ENCODE measurements at places on chromosomes 6 and 20.

GRCh38 chr6:138541823-138542481 is 42.7 kb upstream of the NHSL1 start:
- DNase-seq = peak; percentile 39

- no peak for DNase-seq
These were observed 326.4 kb downstream of the KIF16B start for GRCh38 chr20:16246870-16247269.

DNA sequence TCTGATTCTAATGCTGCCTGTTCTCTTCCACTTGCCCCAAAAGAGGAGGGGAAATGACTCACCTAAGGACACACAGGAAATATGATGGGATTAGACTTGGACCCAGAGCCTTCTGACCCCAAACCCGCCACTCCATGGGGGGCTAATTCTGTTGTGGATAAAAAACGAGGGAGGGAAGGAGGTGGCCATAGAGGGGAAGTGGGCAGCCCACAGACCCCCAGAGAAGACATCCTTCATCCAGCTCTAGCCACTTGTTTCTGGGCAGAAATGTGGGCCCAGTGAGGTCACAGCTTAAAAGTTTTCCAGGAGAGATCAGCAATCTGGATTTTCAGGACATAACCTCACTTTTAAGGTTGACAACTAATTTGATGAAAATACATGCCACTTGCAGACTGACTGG is 202.1 kb downstream of the ANKRD60 start:
- DNase-seq = no peak

GRCh38 chr20:37314617-37315016 is 25.2 kb downstream of the MANBAL start:
- DNase-seq = no peak

GRCh38 chr6:20681243-20681684 is 147.0 kb downstream of the CDKAL1 start:
- DNase-seq = no peak

GRCh38 chr20:31604567-31605030 is 490 bp upstream of the ID1 start:
- DNase-seq = no peak

- no peak for DNase-seq
These were observed 6.2 kb downstream of the ULBP2 start for GRCh38 chr6:149948011-149948410.

GRCh38 chr6:32968867-32969684 is 682 bp downstream of the BRD2 start:
- DNase-seq = peak; percentile 85

GRCh38 chr6:142871910-142872331 is 73.1 kb downstream of the HIVEP2 start:
- DNase-seq = peak; percentile 88

DNA sequence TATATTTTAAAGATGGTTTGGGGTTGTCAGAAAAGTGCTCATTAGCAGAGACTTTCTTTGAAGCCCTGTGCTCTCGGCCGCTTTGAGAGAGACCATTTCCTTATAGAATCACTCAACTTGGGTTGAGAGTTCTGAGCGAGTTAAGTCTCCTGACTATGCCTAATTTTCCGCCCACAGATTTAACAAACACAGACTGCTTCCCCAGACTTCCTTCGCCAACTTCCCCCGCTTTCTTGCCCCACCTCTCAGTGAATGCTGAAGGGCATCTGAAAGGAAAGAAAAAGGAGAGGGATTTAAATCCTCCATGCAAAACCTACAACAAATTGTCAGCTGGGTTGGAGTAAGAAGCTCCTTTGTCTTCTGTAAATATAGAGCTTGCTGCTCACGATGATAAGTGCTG is 224.0 kb downstream of the EYA2 start:
- no peak for DNase-seq

DNA sequence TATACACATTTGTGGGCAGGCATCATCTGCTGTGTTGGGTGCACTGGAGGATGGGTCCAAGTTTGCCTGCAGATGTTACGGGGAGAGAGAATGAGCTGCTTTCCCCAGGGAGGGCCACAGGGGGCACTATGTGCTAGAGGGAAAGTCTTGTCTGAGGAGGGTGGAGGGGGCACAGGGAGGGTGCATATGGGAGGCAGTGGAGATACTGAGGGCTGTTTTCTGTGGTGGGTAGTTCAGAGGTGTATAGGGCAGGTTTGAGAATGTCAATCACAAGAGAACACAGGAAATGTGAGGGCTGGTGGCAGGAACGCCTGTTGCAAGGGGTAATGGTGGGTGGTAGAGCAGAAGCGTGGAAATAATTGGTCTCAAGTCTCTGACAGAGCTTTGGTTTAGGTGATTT is 7.7 kb upstream of the PTPRA start:
- no peak for DNase-seq
